Fibroblast of the aortic adventitia (primary cell): ENCODE measurements at places on chromosomes 5 and 9. TPM values are rescaled to one million over a fixed set of nuclear protein-coding genes. Genes with fewer than 3 reads are reported as not detected.

Gene FAM221B
- not detected in 2 replicates for total RNA-seq

Gene PLPP6
- 4.6 and 8.8 TPM in 2 replicates for total RNA-seq

GRCh38 chr5:39080597-39081204 is 6.5 kb upstream of the RICTOR start:
- DNase-seq, result peak; percentile 85

DNA sequence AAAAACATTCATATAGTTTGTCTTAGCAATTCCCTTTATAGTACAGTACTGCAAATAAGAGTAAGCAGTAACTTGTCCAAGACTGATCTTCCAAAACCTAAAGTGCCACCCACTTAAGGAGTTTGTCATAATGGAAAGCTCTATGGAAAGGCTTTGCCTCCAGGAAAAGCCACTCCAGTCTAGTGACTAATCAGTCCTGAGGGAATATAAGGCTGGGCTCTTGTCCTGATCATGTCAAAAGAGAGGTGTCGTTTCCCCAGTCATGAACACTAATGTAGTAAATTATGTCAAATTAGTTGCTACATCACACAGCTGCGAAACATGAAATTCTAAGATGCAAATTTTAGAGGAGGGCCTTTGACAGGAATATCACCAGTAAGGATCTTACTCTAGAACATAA is 271.6 kb downstream of the GABRB2 start:
- no peak for DNase-seq

GRCh38 chr5:36683821-36684434 is 77.5 kb downstream of the SLC1A3 start:
- DNase-seq, result no peak
